ENCODE measurements at places on chromosomes 5 and 9.
A peak's percentile ranks its signal among the peaks of the same experiment; 100 is the strongest.

GRCh38 chr9:130984521-130984920 is 24.5 kb upstream of the LAMC3 start:
- no peak for DNase-seq

GRCh38 chr5:16534280-16534679 is 68.7 kb upstream of the ZNF622 start:
- DNase-seq, result no peak

- peak; percentile 2 for DNase-seq
Observed at GRCh38 chr5:97501965-97502305, 318.9 kb upstream of the RIOK2 start.

- DNase-seq, result no peak
Observed at GRCh38 chr9:93677048-93677571, 100.7 kb downstream of the PHF2 start.

DNA sequence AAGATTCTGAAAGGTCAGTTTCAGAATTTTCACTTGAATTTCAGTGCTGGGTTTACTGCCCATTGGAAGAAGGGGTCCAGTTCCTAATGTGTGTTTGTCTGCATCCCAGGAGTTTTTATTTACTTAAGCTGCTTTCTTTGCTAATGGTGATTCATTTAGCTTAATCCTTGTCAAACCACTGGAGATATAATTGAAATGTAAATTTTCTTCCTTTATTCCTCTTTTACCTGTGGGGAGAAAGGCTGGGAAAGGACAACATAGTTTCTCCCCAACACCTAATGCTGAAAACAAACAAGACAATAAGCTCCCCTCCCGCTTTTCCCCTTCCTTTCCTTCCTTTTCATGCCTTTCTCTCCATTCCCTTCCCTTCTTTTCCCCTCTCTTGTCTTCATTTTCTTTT is 185.8 kb downstream of the KCTD16 start:
- DNase-seq, result no peak

DNA sequence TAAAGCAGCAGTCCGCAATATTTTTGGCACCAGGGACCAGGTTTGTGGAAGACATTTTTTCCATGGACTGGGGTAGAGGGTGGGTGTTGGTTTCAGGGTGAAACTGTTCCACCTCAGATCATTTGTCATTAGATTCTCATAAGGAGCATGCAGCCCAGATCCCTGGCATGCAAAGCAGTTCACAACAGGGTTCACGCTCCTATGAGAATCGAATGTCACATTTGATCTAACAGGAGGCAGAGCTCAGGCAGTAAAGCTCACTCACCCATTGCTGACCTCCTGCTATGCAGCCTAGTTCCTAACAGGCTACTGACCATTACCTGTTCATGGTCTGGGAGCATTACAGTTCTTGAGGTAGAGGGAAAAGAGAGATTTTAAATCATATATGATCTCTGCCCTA is 241.5 kb upstream of the COX7C start:
- DNase-seq, result no peak

GRCh38 chr5:35374584-35374983 is 144.3 kb upstream of the PRLR start:
- no peak for DNase-seq

DNA sequence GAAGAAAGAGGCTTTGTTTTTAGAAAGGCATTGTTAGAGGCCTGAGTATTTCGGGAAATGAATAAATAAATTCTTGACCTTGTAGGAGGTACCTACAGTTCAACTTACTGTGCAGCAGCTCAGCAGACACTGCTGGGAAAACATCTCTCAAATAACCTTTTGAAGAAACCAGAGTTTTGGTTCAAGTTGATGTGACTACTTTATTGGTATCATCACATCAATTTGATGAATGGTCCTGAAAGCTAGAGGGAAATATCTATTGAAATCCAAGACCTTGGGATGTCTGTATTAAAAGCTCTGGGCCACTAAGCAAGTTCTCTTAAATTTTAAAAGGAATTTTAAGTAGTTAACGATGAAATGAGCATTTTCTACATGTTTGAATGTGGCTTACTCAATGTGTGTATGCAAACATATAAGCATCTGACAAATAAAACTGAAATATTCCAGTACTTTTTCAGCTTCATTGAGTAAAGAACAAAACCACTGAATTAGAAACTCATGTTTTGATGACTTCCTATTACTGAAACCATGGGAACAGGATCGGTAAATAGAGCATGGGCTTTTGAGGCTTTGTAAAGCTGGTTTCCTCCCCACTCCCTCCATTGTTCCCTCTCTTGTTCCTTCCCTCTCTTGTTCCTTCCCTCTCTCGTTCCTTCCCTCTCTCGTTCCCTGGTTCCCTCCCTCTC is 36.7 kb downstream of the SLC27A6 start:
- no peak for DNase-seq

GRCh38 chr5:120882038-120882775 is 418.1 kb downstream of the PRR16 start:
- no peak for DNase-seq

GRCh38 chr9:133158695-133159094 is 5.0 kb downstream of the GBGT1 start:
- no peak for DNase-seq

GRCh38 chr9:130860458-130861316 is 25.6 kb downstream of the ABL1 start:
- DNase-seq, result no peak

GRCh38 chr5:14404780-14405179 is 176.8 kb upstream of the OTULINL start:
- no peak for DNase-seq

DNA sequence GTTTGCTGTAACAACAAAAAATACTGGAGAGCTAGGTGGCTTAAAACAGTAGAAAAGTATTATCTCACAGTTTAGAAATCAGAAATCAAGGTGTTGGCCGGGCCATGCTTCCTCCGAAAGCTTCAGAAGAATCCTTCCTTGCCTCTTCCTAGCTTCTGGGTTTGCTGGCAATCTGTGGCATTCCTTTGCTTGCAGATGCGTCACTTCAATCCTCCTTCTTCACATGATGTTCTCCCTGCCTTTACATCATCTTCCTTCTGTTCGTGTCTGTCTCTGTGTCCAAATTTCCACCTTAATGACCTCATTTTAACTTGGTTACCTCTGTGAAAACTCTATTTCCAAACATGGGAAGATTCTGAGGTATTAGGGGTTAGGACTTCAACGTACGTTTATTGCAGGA is 90.4 kb upstream of the CHD1 start:
- DNase-seq, result no peak

DNA sequence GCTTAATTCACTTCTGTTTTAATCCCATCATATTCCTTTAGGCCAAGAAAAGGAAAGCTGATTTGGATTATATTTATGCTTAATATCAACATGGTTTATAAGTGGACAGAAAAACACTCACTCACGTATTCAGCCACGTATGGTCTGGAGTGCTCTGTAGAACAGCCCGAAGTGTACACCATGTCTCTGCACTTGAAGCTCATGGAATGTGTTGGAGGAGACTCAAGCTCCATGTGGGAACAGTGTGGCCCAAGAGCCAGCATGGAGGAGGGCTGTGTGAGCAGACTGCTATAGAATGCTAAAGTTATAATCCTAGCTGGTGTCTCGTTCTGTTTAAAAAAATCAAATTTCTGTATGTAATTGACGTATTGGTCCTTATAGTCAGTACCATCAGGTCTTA is 32.9 kb downstream of the OTULINL start:
- no peak for DNase-seq

- DNase-seq, result no peak
Observed at GRCh38 chr5:125037020-125037419, 290.6 kb upstream of the ZNF608 start.

DNA sequence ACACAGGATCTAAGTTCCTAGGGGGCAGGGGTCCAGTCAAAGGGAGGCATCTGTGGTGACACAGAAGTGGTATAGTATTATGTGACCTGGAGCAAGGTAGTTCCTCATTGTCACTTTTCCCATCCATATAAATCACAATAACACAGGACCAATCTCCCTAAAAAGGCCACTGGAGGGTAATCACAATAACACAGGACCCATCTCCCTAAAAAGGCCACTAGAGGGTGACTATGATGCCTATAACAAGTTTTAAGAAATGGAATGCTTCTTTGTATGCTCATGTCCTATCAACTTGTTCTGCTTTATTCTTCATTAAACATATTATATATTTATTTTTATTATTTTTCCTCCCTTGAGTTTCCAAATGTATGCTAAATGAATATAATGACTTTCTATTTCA is 254.6 kb downstream of the ASTN2 start:
- DNase-seq, result no peak

GRCh38 chr5:175652741-175653663 is 4.9 kb upstream of the HRH2 start:
- no peak for DNase-seq

GRCh38 chr5:32135086-32135485 is 39.0 kb downstream of the GOLPH3 start:
- DNase-seq, result no peak

GRCh38 chr5:139473105-139473504 is 2.3 kb downstream of the SMIM33 start:
- DNase-seq, result no peak

GRCh38 chr5:88979726-88980125 is 96.7 kb upstream of the MEF2C start:
- DNase-seq, result no peak

DNA sequence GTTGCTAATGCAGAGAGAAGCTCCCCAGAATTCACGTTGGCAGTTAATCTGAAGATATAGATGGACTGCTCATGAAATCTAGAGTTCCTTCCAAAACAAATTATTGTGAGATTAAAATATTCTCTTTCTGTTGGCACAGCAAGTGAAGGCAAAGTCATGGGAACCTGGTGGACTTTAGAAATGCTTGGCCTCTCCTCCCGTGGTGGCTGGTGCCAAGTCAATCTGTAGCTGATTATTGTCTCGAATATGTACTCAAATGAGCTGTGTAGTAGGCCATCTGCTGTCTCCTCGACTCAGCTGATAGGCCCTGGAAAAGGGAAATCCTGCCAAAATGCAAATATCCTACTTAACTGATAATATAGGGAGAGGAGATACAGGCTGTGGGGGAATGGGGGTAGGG is 69.3 kb downstream of the DAPK1 start:
- no peak for DNase-seq

Measured in H54 (cell line).